ENCODE measurements at places on chromosomes 6 and 20.

DNA sequence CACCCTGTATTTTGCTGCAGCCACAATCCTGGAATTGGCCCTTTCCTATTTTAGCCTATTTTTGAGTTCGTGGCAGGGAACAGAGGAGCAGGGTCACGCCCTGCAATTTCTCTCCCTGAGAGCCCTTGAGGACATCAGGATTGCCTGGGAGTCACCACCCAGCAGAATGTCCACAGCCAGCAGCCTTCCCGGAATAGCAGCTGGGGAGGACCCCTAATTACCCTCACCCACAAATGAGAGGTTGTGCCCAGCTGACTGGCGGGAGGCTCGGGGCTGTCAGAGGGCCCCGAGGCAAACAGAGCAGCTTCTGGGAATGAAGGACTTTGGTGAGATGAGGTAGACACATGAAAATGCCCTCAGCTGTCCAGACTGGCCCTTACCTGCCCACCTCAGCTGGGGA is 165.1 kb downstream of the PREX1 start:
- no peak for DNase-seq

DNA sequence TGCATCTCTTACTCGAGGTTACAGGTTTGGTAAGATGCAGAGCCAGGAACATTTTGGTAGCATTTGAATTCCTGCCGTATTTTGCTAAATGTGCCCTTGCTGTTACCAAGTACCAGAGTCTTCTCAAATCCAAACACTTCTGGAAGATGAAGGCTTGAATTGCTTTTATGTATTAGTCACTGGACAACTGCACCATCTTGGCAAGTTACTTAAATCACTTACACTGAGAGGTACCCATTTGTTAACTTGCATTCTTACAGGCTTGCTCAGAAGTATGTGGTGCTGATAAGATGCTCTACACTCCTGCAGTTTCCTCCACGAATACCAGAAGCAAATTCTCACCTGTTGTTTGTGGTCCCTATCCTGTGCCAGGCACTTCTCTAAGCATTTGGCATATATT is 12.7 kb downstream of the IL22RA2 start:
- DNase-seq = no peak

DNA sequence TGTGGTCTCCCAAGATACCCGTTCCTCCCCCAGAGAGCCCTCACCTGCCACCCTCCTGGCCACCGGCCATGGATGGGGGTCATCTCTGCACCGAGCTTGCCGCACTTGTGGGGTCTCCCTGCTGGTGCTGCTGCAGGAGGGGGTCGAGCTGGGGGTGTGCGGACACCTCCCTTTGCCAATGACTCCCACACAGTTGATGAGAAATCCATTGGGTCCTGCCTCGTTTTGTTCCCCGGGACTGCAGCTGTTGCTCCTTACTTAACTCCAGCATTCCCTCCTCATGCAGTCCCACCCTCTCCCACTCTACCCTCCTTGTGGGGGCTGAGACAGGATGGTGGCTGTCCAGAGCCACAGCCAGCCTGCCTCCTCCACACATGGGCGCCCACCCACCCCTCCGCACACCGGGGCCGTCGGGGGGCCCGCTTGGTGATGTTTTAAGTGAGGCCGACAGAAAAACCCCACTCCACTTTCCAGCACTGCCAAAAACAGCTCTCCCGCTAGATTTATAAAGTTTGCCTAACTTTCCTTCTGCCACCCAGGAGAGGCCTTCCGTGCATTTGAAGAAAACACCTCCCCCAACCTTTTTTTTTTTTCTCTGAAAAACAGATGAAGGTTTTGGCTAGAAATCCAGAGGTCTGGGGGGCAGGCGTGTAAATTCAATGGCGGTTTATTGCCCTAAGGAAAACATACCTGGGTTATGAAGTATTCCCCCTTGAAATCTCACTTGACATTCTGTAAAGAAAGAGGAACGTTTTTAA is 53.5 kb upstream of the APCDD1L start:
- DNase-seq = no peak

- no peak for DNase-seq
These were observed 846.4 kb upstream of the EYS start for GRCh38 chr6:66553441-66553840.

- DNase-seq = no peak
These were observed 2.3 kb upstream of the RBBP8NL start for GRCh38 chr20:62429455-62430310.

DNA sequence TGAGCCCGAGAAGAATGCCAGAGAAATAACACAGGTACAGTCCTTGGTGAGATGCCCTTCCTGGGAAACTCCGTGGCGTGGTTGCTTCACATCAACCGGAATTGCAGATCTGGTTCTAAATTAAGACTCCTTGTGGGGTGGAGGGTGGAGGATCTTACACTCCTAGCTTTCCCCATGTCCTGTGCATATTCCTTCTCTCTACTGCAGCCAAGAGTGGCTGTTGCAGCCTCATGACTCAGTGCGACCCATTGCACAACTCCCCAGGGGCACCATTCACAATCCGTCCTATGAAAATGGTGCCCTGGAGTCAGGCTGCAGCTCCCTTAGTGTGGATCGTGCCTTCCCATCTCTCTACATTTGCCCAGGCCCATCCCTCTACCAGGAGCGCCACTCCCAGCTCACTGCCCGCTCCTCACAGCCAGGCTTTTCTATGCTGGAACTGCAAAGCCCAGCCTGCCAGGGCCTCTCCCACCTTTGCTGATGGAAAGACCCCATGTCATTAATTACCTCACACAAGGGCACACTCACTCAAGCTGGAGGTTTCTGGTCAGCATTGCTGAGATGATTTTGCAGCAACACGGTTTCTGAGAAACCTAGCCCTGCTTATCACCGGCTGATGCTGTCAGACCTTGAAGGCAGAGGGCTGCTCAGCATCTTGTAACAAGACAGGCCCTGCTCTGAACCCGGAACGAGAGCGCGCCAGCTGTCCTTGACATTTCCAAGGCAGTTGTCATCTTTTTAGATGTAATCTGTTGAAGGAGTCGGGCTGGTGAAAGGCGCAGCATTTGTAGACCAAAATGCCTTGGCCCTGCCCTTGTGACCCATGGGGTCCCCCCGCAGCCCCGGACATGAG is 39.7 kb downstream of the SIRPA start:
- peak; percentile 92 for DNase-seq

DNA sequence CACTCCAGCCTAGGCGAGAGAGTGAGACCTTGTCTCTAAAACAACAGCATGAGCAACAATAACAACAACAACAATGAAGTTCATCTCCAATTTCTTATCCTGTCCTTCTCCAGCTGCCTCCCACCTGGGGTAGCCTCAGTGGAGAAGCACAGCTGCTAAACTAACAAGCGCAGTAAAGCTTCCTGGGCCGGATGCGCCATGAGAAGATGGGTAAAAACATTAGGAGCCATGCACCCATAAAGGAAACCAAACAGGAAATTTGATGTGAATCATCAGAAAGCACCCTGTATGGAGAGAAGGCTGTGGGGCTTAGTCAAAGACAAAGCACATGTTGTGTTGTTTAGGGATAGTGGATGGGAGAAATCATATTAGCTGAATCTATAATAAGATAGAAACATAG is 61.1 kb upstream of the CCN6 start:
- DNase-seq = no peak

DNA sequence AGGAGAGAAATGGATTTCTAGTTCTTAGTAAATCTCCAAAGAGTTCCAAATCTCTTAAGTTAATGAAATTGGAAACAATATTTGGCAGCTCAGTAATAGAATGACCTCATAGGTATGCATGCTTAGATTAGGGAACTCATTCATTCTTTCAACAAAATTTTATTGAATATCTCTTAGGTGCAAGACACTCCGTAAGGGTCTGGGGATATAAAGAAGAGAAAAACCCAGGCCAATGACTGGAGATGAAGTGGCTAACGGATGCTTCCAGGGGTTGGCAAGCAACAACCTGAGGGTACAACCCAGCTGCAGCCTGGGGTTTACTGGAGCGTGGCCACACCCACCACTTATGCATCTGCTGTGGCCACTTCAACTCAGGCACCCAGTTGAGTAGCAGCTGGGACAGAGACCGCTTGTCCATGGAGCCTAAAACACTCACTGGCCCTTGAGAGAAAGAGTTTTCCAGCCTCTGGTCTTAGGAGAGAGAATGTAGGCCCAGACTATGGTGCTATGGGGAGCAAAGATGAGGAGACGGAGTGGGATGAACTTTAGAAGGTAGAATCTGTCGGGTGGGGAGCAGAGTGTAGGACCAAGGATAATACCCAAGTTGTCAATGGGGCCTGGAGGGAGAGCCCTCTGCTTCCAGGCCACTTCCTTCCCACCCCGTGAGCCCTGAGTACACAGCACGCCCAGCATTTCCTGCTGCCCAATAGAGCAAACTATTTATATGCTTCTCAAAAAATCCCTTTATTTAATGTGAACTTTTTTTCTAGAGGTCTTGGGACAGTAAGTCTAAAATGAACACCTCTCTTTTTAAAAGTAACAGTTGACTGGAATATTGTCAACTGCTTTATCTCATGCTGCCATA is 46.8 kb upstream of the PXDC1 start:
- no peak for DNase-seq

DNA sequence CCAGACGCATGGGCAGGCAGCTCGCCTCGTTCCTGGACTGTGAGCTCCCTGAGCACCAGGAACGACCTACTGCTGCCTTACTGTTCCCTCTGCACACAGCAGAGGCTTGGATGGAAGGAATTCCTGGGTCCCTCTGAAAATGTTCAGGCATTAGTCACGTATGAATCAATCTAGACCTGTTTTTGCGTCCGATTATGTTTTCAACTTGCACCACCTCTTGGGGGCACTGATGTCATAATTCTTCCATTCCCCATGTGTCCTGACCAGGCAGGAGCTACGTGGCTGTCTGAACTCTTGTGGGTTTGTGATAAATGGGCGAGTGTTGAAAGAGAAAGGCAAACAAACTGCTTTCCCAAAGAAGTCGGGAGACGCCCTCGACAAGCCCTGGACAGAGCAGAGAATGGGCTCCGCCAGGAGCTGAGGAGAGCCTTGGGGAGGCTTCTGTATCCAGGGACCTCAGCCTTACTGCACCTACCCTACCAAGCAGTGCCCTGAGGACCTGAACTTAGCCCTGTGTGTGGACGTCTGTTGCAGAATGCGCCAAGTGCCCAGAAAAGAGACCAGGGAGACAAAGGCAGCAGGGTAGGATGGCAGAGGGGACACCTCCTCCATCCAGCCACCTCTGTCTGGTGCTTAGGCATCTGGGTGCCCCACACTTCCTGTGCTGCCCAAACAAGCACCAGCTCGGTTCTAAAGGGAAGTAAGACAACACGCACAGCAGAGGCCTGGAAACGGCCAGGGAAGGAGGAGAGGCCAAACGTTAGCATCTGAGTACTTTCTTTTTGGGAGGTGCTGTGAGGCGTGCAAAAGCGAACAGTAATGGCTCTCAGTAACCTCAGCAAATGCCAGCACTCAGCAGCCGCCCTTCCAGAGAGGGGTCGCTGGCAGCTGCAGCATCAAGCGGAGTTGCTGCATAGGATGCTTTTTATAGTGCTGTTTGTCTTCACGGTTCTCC is 124.2 kb downstream of the LY86 start:
- DNase-seq = peak; percentile 92

DNA sequence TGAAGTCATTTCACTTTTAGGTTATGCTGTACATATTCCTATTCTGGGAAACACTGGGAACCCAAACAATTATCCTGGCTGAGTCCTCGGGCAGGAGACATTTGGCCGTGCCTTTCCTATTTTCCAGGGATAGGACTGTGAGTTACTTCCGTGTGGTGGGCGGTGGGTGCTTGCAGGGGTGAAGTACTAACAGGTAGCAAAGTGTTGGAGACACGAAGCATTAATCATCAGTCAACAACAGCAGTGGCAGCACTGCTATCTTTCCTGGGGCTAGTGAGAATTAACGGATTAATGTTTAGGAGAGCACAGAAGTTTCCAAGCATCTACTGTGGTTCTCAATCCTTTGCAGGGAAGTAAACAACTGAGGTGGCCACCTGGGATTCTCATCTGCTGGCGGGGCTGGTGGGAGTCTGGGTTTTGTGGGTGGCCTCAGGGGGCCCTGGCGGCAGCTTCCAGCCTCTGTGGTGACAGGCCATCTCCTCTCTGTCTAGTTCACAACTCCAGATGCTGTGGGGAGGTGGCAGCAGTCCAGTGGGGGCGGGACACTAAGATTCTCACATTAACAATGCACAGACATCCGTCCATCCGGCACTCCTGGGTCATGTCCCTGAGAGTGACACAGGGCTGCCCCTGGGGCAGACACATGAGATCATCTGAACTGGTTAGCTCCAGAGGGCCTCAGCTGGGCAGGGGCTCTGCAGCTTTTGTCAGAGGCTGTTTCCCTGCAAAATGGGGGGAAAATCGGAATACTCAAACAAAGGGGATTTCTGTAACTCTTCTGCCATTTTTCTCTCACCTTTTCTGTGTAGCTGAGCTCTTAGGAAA is 90.9 kb downstream of the GJA10 start:
- peak; percentile 63 for DNase-seq

DNA sequence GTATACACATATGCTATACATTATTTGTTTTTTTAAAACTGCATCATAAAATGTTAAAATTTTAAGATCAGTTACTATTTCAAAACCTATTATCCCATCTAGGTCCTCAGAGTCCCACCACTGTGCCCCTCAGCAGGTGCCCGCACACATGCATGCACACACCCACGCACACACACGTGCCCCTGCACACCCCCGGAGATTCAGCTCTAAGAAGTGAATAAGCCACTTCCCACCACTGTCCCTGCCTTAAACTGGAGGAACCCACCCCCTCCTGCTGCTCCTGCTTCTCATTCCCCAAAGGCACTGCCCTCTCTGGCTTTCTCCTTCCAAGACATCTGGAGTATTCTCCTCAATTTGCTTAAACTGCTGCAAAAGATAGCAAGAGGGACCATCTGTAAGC is 5.4 kb upstream of the FAM210B start:
- no peak for DNase-seq

- peak; percentile 10 for DNase-seq
These were observed 130.5 kb upstream of the MAN1A1 start for GRCh38 chr6:119479860-119480655.

- no peak for DNase-seq
These were observed 17.1 kb upstream of the ASF1A start for GRCh38 chr6:118876814-118877213.

GRCh38 chr6:10613723-10614122 is 80.7 kb downstream of the C6orf52 start:
- no peak for DNase-seq

DNA sequence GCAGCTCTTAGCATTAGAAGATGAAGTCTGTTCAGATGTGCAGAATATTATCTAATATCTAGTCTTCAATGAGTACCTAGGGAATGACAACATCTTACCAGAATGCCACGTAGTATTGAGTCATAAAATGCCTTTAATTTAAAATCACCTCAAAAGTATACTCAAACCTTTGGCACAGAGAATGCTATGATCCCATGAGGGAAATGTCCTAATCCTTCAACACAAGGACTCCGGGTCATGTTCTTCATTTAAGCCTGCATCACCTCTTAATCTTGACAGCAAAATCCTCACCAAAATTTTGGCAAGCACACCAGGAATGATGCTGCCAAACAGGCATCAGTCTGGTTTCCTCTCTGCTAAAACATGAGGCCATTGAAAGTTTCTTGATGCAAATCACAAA is 23.6 kb upstream of the MARCKS start:
- DNase-seq = peak; percentile 32

Data from AG20443 (cell line).